AG04449 (cell line): ENCODE measurements at places on chromosomes 4 and X.

DNA sequence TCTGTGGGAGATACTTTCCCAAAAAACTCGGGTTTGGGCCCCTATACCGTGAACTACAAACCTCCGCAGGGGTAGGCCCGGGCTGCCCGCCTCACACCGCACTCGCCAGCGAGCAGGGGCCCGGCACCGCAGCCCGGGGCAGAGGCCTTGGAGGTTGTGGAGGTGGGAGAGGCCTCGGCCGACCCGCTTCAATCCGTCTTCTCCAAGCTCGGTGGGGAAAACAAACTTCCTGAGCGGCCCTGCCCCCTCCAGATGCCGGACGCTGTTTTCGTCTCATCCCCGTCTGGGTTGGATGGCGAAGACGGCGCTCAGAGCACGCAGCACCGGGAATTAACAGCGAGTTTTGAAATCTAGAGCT lies 442 bp upstream of the MCUB start:
- no peak for DNase-seq

GRCh38 chr4:98967786-98968329 lies 27.7 kb upstream of the METAP1 start:
- DNase-seq, result no peak

GRCh38 chr4:8745005-8745790 lies 126.4 kb downstream of the HMX1 start:
- no peak for DNase-seq

DNA sequence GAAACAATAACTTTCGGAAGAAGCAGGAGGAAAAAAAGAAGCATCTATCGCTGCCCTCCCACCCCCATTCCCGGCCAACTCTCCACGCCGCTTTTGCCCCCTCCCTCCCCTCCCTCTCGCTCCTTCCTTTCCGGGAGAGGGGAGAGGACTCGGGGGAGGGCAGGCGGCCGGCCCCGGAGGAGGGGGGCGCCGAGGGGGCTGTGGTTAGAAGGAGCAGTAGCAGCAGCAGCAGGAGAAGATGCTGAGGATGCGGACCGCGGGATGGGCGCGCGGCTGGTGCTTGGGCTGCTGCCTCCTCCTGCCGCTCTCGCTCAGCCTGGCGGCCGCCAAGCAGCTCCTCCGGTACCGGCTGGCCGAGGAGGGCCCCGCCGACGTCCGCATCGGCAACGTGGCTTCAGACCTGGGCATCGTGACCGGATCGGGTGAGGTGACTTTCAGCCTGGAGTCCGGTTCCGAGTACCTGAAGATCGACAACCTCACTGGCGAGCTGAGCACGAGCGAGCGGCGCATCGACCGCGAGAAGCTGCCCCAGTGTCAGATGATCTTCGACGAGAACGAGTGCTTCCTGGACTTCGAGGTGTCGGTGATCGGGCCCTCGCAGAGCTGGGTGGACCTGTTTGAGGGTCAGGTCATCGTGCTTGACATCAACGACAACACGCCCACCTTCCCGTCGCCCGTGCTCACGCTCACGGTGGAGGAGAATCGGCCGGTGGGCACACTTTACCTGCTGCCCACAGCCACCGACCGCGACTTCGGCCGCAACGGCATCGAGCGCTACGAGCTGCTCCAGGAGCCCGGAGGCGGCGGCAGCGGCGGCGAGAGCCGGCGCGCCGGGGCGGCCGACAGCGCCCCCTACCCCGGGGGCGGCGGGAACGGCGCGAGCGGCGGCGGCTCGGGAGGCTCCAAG lies 1.3 kb downstream of the PCDH7 start:
- no peak for DNase-seq

DNA sequence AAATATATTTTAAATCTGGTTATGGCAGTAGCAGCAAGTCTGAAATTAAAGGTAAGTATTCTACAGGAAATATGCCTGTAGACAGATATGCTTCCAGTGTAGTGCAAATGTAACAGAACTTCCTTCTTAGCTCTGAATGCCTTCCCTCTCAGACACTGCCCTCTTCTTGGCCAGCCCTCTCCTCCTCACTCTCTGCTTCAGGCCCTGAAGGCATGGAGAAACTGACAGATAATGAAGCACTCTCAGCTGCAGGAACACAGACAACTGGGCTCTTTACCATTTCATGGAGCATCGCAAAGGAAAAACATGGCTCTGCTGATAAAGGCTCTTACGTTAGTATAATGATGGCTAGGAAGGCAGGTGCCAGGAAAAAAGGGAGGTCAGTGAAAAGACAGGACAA lies 431.5 kb upstream of the RASGEF1B start:
- no peak for DNase-seq

GRCh38 chr4:160034501-160034900 lies 931.6 kb downstream of the RAPGEF2 start:
- no peak for DNase-seq

- DNase-seq, result no peak
Measured at GRCh38 chr4:137685357-137685756, 153.1 kb upstream of the PCDH18 start.

DNA sequence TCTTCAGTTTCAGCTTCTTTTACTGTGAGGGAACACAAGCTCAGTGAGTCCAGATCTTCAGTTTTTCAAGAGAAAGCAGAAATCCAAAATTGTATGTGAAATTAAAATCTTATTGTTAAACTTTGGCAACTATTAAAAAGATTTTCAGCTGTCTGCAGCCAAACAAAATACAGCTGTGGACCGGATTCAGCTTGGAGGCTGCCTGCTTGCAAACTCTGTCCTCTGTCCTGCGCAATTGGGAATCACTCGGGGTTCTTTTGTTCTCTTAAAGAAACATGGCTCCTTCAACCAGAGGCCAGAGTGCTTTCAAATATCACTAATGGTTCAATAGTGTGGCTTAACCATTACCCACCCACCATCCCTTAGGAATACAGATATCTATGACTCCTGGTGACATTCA lies 201.2 kb downstream of the CHIC2 start:
- no peak for DNase-seq

GRCh38 chr4:155430895-155431795 lies 54.4 kb upstream of the MAP9 start:
- no peak for DNase-seq

DNA sequence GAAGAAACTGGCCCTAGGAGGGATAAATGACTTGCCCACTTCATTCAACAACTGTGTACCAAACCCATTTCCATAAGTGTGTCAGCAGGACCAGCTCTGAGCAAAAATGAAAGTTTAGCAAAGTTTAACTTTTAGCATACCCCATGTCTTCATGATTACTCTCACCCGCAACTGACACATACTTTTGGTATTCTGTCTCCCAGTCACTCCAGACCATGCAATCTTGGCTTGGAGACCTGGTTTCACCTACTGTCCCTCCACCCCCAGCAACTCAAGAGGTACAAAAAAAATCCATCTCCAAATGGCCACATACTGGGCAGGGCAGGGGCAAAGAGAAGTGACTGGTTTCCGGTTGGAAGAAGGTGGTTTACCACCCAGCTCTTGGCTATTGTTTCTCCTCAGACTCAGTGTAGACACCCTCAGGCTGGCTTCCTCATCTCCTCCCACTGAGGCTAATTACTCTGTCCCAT lies 79.8 kb downstream of the RLIM start:
- no peak for DNase-seq

- no peak for DNase-seq
Measured at GRCh38 chr4:61741327-61742096, 541.4 kb downstream of the ADGRL3 start.

DNA sequence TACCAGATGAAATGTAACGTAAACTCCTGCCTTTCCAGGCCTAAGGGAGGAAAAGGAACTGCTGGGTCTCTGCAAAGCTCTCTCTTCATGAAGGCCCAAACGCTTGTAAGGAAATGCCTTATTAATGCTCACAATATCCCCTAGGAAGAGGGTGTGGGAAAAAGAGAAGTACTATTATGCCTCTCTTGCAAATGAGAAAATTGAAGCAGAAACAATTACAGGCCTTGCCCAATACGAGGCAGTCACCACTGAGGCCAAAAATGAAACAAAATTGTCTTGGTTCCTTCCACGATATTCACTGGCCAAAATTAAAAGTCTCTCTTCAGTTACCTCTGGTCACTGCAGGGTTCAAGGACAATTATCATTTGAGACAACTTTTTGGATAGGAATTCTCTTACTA lies 3.2 kb downstream of the SCARB2 start:
- no peak for DNase-seq

GRCh38 chr4:140059159-140059558 lies 94.8 kb downstream of the MAML3 start:
- DNase-seq, result no peak

DNA sequence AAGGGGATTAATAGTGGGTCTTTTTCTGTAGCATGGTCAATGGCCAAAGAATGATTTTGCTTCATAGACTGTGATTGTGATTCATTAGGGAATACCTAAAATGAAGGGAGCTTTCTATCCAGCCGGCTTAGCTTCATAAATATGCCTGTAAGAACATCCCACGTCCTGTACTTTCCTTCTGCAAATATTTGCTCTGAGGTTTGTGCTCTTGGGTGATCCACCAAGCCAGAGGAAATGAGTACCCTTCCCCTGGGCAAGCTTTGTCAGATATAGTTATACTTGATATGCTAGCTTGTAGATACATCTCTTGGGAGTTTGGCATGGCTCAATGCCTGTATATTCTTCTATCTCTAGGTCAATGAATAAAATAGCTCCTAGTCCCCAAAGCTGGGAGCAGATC lies 28.2 kb upstream of the SPARCL1 start:
- no peak for DNase-seq

DNA sequence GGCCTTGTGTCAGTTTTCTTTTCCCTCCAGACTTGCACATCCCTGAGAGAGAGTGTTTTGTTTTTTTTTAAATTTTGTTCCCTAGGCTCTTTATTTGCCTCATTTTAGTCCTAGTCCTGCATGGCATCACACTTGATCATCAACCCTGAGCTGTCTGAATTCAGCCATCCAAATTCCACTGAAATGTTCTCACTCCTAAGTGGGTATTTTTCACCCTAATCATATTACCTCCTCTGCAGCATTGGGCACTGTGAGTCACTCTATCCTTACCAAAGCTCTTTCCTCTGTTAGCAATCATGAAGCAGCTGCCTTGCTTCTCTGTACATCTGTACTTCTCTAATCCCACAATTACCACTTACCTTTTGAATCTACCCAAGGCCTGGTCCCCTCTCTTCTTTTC lies 356.6 kb upstream of the MAGEB2 start:
- no peak for DNase-seq

GRCh38 chr4:6751611-6752485 lies 30.7 kb upstream of the KIAA0232 start:
- DNase-seq, result no peak

GRCh38 chr4:187491286-187491685 lies 504.3 kb upstream of the ZFP42 start:
- DNase-seq, result no peak

DNA sequence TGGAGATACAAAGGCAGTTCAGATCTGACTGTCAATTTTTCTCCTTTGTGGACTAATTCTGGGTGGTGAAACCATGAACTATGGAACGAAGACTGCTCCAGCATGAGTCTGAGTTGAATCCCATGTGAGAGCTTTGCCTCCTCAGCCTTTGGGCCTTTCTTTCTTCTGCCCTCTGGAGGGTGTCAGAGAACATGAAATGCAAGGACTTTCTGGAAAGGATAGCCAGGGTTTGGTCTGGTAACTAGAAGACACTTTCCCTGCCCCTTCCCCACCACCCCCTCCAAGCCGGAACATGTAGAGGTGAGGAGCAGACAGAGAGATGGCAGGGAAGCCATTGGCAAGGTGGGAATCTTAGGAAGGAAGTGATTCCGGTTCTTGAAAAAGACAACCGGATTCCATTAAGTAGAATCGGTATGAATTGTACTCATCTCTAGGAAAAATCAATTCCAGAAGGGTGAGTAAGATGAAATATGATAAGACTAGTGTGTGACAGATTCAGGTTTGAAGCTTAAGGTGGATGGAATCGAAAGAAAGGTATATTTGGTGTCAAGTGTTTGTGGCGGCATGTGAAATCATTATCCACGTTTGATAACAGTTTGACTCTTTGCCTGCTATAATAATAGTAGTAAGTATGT lies 19.0 kb downstream of the FHL1 start:
- no peak for DNase-seq

GRCh38 chr4:102315532-102315931 lies 29.8 kb downstream of the SLC39A8 start:
- DNase-seq, result no peak

DNA sequence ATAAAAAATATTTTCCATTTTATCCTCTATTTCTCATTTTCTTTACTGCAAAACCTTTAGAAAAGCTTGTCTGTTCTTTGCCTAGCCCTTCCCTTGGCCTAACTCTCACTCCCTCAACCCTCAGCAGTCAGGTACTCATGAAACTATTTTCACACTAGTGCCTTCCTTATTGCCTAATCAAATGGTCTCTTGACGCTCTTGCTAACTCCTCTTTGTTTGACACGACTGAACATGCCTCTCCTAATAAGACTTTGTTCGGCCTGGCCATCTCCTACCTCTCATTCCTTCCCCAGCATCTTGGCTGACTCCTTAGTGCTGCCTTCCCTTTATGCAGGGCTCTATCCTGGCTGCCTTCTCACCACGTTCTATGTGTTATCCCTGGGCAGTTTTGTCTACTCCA lies 11.1 kb upstream of the LRAT start:
- no peak for DNase-seq

DNA sequence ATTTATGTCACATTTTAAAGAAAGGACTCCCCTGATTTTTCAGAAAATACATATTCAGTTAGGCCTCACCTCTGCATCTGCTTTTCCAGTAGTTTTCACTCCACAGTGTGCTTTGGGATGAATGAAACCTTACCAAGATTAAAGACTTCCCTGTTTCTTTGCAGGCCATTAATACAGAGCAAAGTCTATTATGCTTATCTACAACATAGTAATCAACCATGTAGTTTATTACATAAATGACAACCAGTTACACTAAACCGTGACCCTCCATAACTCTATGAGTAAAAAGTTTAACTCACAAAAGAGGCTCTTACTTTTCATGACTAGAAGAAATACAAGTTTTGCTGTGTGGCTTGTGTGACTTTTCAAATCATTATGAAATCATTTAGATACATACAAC lies 2.3 kb downstream of the LRRC66 start:
- no peak for DNase-seq

DNA sequence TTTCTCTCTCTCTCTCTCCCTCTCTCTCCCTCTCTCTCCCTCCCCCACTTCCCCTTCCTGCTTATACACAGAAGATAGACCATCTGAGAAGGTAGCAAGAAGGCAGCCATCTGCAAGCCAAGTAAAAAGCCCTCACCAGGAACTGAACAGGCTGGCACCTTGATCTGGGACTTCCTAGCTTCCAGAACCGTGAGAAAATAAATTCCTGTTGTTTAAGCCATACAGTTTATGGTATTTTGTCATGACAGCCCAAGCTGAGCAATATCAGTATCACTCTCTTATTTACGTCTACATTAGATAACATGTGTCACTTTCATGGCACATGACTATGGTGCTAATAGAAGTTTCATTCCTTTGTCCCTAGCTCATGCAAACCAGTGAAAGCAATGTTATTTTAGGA lies 581.1 kb downstream of the INPP4B start:
- DNase-seq, result no peak

DNA sequence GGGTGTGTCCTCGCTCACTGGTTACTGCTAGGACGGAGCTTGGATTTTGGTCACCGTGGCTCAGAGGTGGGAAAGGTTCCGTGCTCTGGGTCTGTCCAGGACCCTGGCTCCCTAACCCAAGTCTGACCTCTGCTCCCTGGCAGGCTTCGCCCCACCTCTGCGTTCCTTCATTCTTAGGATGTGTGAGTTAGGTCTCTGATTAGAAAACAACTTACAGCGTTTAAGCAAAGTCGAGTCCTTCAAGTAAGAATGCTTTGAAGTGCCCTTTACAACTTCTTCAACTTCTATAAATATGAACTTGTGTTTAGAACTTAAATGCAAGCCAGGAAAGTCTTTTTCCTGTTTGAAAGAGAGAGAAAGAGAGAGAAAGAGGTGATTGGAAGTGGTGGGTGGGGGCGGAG lies 891 bp downstream of the TLR2 start:
- DNase-seq, result no peak
